Natural killer cell treated with Interleukin-12 subunit alpha and Interleukin-12 subunit beta and Interleukin-15 and Interleukin-18, amount 100 ng/mL, for 72 hours (primary cell): ENCODE measurements at places on chromosomes 4 and X. TPM values are rescaled to one million over a fixed set of nuclear protein-coding genes. Genes with fewer than 3 reads are reported as not detected.

GRCh38 chr4:2482693-2483092, 13.8 kb downstream of the RNF4 start:
- no peak for DNase-seq

DNA sequence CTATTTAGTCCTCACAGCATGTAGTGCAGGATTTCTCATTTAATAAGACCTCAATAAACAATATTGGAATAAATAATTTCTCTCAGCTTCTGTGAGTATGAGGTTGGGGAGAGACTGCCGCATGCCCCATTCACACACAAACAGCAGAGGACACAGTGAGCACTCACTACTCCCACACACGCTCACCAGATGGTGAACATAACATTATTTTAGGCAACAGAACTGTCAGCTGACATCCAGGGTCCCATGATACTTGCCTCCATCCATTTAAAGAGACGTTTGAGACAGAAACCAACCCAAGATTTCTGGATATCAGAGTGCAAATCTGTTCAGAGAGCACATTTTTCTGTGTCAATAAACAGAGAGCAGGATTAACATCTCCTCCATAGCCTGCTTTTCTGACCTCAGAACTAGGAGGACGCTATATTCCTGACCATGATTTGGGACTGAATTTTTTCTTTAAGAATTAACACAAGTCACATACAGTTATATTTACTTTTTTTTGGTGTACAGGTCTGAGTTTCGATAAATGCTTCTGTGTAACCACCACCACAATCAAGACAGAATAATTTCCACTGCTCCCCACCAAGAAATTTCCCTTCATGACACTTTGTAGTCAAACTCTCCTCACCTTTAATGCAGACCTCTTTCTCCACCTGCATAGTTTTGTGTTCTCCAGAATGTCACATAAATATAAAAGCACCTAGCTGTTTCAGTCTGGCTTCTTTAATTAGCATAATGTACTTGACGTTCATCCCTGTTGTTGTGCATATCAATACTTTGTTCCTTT, 16.7 kb downstream of the GPRIN3 start:
- DNase-seq: no peak

DNA sequence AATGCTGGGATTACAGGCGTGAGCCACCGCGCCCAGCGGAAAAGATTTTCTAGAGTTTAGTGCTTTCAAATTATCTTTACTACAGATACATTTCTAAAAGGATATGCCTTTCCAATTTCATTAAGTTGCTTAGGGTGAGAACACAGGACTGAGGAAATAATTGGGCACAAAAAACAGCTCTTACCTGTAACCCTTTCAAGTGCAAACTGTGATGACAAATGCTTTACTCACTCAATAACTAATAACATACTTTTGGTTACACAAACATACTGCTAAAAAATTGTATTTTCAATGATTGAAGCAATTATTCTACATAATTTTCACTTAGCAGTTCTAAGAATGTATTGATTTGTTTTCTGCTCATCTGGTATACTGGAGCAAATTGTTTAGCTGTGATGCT, 40.2 kb downstream of the PALLD start:
- DNase-seq: no peak

GRCh38 chr4:128320656-128321055, 33.0 kb upstream of the PGRMC2 start:
- DNase-seq: no peak

DNA sequence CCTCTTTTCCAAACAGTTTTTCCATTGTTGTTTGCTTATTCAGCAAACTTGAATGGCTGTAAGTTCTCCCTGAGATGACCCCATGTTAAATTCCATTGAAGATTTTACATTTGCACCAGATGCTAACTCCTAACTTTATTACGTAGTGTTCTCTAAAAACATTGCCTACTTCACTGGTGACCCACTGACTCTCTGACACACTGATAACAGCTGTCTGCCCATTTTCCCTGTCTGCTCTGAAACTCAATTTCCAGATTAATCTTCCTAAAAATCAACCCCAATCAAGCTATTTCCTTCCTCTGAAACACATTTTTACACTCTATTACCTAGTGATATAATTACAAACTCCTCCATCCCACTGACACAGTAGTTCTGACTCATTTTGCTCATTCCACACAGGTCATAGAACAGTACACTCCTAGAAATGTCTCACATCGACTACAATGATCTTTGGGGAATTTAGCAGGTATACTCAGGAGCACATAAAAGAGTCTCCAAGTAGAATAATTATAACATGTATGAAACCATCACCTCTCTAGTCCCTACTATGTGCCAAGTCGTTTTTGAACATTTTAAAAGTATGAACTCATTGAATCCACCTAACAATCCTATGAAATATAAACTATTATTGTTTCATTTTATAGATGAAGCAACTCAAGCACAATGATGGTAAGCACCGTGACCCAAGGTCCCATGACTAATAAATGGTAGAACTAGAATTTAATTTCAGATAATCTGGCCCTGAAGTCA, 210.9 kb downstream of the SLIT2 start:
- no peak for DNase-seq

Gene PPP1R2C
- total RNA-seq: not detected

Gene GRSF1
- total RNA-seq: 56.7 TPM

Gene FGF2
- 3.9 TPM for total RNA-seq
